NCI-H748 treated with DMSO at 0.1 percent for 48 hours (cell line): ENCODE measurements at places on chromosomes 11 and 22.

DNA sequence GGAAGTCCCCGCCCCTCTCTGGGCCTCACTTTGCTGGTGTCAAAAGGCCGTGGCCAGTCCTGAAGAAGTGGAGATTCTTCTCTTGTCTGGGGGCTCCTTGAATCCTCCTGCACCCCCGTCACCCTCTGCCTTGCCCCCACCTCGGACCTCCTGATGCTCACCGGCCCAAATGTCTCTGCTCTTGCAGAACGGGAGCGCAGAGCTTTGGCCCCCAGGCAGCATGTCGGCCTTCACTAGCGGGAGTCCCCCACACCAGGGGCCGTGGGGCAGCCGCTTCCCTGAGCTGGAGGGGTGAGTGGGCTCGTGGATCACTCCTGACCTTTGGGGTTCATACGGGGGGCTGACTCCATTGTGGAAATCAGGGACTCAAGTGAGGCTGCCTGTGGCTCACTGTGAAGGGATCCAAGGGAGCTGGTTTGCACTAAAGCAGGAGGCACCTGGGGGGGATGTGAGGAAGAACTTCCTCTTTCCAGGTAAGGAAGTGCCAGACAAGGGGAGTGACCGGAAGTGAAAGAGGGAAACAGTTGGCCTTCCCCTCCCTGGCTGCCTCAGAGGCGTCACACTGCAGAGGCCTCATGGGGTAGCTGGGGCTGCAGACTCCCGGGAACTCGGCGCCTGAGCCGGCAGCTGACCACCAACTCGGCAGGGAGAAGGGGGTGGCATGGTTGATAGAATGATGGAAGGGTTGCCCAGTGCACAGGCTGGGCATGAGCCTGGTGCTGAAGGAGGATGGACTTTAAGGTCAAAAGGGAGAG is 23.1 kb downstream of the CSF2RB start:
- DNase-seq = no peak

DNA sequence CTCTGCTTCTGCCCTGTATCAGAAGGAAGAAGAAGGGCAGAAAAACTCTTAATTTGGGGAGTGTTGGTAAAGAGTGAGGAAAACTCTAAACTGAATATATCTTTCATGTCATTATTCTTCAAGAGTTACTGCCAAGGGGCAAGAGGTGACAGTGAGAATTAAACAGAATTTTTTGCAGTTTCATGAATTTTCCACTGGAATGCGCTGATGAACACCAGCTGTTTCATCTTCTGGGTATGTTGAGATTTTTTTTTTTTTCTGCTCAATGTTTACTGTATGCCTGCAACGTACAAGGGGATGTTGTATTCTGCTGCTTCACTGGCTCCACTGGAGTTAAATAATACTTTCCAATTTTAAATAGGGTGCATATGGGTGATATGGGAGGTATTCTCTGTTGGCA is 117.8 kb downstream of the FAM76B start:
- no peak for DNase-seq

DNA sequence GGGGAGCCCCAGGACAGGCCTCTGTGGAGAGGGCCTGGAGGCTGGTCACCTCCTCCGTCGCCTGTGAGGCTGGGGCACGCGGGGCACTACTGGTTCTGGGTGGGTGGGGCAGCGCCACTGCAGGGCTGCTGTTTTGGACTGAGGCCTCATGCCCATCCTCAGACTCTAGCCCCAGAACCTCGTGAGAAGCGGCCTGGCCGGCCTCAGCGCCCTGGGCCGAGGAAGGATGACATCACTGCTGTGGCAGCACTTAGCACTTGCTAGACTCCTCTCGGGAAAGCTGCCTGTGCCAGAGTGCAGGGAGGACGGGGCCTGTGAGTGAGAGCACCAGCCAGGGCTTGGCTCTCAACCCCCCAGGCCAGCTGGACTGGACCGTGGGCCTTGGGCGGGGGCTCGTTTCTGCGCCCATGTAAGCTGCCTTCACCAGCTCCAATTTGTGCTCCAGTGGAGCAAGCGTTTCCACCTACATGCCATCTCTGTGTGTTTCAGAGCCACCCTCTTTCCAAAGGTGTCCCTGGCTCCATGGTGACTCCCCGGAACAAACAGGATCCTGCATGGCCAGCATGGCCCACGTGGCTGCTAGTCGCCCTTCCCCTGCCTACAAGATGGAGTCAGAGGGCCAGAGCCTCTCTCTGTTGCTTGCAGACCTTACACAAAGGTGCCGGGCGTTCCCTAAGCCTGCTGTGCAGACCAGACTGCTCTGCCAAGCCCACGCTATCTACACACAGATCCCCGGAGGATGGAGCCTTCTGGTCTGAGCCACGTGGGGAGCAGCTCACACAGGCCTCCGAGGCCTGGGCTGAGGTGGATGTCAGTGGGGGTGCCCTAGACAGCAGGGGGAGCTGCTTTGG is 102.9 kb downstream of the CTTN start:
- no peak for DNase-seq

DNA sequence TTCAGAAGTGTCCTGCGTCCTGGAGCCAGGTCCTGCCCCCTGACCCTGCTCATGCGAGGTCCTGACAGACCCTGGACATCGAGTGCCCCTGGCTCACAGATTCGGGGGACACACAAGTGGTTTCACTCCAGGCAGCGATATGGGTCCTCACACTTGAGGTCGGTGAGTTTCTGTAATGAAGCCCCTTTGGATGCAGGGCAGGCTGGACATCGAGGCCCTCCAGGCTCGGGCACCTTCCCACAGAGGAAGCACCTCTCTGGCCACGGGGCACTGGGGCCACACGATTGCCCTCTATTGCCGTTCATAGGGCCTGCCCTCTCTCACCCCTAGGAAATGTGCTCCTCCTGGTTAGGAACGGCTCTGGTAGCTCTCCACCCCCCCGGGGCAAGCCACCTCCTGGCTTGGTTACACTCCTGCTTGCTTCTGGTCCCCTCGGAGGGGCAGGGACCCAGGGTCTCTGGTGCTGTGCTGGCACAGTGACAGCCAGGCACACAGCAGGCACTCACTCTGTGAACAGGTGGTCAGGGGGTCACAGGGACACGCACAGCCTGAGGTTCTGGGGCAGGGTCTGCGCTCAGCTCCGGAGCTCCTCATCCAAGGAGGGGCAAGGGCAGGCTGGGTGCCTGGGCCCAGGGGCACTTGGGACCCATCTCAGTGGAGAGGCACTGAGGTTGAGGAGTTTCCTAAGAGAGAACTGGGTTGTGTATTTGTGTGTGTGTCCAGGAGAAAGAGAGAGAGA is 907.7 kb downstream of the BRD1 start:
- DNase-seq = no peak

DNA sequence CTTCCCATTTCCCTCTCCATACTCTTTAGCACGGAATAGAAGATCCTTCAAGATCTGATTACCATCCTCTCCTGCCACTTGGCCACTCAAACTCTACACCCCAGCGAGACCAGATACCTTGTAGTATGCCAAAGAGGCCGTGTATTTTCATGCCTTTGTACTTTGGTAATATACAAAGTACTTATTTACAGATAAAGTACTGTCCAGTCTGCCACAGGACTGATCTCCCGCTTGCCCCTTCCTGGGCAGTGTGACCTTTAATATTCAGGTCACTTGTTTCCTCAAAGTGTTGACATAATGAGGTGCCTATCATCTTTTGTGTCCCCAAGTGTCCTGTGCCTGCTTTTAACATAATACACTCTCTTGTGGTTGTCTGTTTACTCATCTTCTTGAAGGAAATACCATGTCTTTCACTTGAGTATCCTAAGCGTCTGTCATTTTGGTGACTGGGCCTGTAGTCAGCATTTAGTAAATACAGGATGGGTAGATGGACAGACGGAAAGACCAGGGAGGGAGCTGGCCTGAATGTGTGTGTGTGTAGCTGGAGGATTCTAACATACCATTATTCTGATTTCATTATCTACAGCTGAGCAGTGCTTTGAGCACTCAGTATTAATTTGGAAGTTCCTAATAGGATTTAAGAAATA is 137.4 kb downstream of the NAV2 start:
- no peak for DNase-seq

DNA sequence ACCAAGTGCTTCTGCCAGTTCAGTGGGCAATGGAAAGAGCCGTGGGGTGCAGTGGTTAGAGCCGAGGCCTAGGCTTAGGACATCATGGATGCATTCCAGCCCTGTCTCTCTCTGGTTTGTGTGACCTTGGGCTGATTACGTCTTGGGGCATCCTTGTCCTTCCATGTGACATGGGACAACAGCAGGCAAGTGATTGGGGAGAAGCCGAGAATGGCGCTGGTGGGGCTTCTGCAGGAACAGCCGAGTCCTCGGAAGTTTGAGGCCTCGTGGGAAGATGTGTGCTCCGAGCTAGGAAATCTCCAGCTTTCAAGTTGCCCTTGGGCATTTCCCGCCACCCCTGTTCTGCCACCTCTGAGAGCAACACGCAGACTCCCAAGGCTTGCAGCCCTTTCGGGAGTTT is 16.6 kb downstream of the TSPAN18 start:
- no peak for DNase-seq

- DNase-seq = no peak
Observed at GRCh38 chr11:119729581-119729927, 554 bp upstream of the NECTIN1 start.

GRCh38 chr11:126339073-126339862 is 16.2 kb upstream of the ST3GAL4 start:
- no peak for DNase-seq

DNA sequence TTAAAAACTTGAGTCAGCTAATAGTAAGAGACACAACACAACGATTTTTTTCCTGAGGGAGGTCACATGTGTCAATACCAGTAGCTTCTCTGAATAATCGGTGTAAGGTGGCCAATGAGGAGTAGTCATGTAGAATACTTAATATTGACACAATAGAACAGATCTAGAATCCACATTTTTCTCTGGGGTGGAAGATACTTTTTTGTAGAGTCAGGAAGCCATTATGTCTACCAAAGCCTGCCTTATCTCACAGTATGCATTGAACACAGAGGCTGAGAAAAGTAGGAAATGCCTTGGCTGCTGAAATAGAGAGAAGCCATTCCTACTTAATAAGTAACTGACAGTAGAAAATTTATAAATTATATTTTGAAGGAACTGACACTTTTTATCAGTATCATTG is 725.0 kb downstream of the METTL15 start:
- no peak for DNase-seq

GRCh38 chr11:1484695-1485503 is 1.7 kb downstream of the MOB2 start:
- DNase-seq = no peak

DNA sequence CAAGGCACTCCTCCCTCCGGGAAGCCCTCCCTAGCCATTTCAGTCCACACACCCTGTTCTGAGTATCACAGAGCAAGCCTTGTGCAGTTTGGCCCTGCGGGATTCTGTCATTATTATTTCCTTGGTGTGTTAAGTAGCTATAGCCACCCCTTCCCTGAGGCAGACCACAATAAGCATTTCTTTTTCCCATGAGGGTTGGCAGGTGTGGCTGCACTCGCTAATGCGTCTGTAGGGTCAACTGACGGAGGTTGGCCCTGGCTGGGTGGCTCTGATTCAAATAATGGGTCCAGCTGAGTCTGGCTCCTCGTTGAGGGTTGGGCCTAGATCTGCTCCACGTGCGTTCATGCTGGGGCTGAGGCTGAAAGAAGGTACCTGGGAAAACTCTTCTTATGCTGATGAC is 5.1 kb downstream of the F2 start:
- no peak for DNase-seq

DNA sequence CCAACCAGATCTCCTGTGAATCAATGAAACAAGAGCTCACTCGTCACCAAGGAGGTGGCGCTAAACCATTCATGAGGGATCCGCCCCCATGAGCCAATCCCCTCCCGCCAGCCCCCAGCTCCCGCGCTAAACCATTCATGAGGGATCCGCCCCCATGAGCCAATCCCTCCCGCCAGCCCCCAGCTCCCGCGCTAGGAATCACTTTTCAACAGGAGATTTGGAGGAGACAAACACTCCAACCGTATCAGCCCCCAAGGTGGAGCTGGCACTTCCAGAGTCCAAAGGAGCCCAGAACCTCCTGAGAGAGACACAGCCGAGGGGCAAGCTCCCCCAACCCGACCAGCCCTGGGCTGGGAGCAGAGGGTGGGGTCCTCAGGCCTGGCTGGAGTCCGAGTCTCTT is 40.9 kb upstream of the PRR5 start:
- DNase-seq = no peak

DNA sequence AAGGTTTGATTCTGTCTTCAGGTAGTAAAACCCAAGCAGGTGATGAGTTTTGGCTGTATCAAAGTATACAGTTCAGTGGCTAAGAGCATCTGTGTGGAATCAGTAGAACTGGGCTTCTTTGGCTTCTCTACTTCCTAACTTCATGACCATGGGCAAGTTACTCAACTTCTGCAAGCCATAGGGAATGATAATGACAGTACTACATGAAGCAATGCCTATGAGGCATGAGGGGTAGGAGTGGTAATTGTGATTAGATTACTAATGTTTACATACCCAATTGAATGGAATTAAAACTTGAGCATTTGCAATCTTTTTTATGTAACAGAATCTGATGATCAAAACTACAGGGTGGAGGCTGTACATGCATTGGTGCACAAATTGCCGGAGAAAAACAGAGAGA is 164.3 kb downstream of the PGR start:
- DNase-seq = no peak

GRCh38 chr11:7498193-7498592 is 12.9 kb downstream of the OLFML1 start:
- DNase-seq = no peak

DNA sequence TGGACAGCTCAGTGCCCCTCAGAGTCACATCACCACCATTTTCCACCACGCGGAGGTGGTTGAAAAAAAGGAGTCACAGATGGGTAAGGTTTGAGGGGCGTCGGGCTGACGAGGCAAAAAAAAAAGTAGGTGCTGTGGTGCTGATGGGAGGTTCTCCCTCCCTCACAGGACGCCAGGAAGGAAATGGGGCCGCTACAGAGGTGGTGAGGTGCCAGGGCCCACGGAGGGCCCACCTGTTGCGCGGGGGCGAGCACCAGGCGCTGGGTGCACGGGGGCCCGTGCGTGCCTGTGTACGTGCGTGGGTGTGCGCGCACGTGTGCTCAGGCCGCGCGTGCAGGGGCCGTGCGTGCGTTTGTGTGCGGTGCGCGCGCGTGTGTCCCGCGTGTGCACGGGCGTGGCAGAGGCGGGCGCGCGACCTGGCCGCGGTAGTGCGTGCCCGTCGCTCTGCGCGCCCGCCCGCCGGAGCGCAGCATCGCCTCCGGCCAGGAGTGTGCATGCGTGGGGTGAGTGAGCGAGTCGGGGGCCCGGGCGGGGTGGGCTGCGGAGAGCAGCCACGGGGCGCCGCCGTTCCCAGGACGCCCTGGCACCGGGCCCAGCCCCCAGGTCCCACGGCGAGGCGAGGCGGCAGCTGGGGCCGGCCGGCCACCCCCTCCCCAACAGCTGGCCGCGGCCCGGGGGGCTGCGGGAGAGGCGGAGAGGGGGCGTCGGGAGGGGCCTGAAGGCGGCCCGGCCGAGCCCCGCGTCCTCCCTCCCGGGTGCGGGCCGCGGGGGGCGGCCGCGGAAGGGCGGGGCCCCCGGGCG is 2.8 kb downstream of the PDGFB start:
- DNase-seq = no peak

DNA sequence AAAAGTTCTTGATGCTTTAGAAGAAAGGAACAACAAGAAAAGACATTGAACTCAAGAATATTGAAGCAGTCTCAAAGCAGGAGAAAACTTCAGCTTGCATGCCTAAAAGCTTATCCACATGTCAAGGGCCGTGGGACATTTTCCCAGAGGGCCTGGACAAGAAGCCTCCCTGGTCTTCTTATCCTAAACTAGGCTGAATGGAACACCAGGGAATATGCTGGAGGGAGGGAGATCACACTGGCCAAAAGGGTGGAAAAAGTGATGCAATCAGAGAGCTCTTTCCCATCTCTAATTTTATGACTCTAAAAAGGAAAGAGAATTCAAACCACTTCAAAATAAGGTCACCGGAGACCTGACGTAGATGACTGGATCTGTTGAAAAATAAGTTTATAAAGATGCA is 107.2 kb downstream of the MPPED2 start:
- DNase-seq = no peak

GRCh38 chr22:21991774-21992173 is 9.2 kb upstream of the TOP3B start:
- no peak for DNase-seq
